HuH-7.5 (cell line): ENCODE measurements at places on chromosomes 12 and 14.

DNA sequence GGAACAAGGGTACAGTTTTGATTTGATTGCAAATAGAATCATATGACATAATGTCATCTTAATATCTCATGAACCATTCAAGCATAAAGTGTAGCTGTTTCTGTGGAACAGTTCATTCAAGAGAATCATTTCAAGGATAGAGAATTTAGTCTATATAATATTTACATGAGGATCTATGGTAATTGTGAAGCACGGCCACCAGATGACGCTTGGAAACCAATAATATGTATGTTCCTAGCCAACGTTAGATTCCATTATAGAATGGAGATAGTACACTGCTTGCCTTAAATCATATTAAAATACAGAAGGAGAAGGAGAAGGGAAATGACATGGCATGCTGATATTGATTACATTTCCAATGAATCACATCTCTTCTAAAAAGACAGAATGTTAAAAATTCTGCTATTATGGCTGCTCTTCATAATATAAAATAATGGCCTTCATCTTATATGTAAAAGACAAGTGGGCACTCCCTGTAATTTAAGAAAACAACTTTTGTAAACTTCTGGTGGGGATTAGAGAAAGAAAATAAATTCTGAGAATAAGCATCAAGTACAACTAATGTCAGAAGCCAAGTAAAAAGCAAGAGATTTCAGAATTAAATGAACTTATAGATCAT lies 351.0 kb downstream of the NAV3 start:
- DNase-seq, result no peak

GRCh38 chr12:4486980-4487379 lies 41.4 kb upstream of the FGF6 start:
- no peak for DNase-seq

- no peak for DNase-seq
Observed at GRCh38 chr14:55851961-55852360, 266.2 kb upstream of the PELI2 start.

- no peak for DNase-seq
Observed at GRCh38 chr14:99734406-99735051, 50.4 kb downstream of the CYP46A1 start.

GRCh38 chr12:132460571-132460970 lies 29.4 kb upstream of the FBRSL1 start:
- no peak for DNase-seq

DNA sequence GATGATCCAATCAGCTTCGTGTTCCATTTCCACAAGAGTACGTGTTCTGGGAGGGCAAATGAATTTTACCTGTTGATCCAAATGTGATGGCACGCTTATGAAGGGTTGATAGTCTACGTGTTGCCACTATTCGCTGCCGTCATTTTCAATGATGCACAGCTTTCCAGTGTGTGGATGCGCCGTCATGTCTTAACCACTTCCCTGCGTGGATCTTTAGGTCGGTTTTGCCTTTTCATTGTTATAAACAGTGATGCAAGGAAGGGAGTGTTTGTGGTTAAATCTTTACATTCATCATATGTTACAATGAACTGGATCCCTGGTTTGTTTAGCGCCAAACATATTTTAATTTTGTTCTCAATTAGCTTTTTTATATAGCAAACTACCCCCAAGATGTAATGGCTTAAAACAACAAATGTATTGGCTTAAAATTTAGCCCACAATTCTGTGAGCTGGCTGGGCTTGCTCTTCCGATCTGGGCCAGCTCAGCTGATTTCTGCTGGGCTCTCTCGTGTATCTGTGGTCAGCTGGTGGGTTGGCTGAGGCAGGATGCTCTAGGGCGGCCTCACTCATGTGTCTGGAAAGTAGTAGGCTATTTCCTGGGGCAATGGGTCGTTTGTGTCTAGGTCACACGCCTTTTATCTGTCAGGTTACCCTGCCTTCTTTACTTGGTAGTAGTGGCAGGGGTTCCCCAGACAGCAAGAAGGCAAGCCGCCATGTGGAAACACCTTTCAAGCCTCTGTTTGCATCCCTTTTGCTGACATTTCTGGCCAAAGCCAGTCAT lies 176.7 kb downstream of the CRADD start:
- DNase-seq, result no peak

GRCh38 chr14:39175445-39176262 lies 600 bp downstream of the PNN start:
- DNase-seq, result no peak

DNA sequence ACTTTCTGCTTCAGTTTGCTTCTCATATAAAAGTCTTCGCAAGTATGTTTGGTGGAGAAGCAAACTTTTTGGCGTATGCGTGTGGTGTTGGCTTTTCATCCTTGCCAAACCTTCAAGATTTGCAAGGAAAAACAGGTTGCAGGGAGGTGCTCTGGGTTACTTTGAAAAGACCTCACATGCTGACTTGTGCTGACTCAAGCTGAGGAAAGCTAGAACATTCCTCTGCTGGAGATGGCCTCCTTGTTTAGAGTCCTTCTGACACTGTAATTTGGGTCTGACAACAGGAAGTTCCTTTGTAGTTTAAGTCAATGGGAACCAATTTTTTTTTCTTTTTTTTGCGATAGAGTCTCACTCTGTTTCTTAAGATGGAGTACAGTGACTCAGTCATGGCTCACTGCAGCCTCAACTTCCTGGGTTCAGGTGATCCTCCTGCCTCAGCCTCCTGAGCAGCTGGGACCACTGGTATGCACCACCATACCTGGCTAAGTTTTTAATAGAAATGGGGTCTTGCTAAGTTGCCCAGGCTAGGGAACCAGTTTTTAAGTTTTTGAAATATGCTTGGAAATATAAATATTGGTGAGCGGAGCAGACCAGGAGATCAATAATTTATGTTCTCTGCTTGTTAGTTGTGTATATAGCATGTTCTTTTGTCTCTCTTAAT lies 2.6 kb upstream of the ACACB start:
- no peak for DNase-seq

GRCh38 chr12:102958073-102958829 lies 777 bp downstream of the ASCL1 start:
- DNase-seq, result no peak

DNA sequence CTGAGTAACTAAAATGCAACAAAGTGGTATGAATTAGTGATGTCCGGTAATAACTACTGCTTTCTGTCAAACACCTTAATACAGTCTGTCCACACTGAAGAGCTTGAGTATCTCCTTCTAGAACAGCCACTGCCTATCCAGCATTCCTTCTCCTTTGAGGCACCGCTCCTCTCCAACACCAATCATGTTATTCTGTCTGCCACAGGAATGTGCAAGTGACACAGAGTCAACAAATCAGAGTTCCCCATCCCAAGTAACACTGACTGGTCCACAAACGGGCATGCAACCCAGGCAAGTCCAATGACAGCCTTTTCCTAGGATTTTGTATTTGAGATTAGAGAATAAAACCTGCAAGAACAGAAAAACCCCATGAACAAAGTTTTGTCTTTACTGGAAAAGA lies 3.8 kb downstream of the GXYLT1 start:
- peak; percentile 48 for DNase-seq

DNA sequence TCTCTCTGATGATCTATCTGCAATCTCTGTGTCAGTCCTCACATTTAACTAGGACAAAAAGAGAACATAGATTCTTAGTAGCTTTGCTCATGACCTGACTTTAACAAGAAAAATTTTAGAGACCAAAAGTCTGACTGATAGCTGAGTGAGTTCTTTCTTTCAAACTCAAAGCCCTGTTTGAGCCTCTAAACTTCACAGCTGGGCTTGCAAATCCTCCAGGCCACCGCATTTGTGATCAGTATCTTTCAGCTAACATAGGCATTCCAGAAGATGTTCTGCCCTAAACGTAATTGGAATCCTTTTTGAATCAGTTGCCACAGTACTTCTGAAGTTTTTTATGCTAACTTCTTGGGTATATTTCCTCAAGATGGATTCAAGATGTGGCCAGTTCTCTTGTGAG lies 459.0 kb downstream of the DPF3 start:
- no peak for DNase-seq

GRCh38 chr14:72599579-72600470 lies 294.1 kb downstream of the DPF3 start:
- DNase-seq, result no peak

- no peak for DNase-seq
Observed at GRCh38 chr14:91357272-91358024, 60.2 kb downstream of the CCDC88C start.

DNA sequence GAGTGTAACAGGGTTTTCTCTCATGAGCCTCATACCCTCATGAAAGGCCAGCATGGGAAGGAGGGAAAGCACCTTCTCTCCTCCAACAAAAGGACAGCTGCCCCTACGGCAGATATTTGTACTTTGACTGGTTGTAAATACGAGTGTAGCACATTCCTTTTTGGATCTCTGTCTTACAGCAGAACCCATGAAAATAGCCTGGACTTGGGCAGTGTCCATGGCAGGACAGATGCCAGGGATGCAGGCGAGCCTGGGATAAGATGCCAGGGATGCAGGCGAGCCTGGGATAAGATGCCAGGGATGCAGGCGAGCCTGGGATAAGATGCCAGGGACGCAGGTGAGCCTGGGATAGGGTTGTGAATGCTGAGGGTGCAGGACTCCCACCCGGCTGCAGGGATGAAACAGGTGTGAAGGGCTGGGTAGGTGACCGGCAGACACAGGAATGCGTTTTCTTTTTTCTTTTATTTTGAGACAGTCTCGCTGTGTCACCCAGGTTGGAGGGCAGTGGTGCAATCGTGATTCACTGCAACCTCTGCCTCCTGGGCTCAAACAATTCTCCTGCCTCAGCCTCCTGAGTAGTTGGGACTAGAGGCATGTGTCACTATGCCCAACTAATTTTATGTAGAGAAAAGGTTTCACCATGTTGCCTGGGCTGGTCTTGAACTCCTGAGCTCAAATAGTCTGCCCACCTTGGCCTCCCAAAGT lies 120.0 kb downstream of the BEGAIN start:
- no peak for DNase-seq

DNA sequence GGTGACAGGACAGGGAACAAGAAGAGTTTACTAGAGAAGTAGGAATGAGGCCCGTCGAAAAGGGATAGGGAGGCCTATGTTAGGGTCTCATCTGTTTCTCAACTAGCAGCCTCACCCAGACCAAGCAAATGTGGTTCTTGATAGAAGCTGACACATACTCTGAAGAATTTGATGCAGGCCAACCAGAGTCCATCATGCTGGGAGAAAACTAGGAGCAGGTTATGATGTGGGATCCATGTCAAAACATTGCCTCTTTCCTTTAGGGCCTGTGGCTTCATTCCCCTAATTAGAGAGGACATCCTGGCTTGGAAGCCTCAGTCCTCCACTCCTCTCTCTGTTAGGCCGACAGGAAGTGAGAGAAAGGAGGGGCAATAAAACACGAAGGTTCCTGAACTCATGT lies 122.8 kb downstream of the NTF3 start:
- DNase-seq, result no peak

DNA sequence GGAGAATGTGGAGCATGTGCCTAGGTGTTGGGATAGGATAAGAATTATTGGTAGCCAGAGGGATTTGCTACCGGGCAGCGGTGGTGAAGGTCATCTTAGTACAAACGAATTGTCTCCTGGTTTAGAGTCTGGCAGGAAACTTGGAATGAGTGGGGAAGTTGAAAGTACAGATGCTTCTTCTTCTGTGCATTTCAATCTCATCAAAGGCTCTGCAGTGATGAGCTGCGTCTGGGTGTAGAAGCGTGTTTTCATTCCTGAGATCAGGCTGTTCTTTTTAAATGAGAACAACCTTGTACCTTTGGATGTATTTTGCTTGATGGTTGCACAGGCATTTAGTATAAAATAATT lies 2.1 kb downstream of the WNK1 start:
- DNase-seq, result no peak

GRCh38 chr14:99382071-99382470 lies 98.6 kb downstream of the SETD3 start:
- DNase-seq, result no peak
